Astrocyte of the hippocampus (primary cell): ENCODE measurements at places on chromosomes 3 and 15.

- no peak for DNase-seq
Measured at GRCh38 chr3:35635407-35635806, 3.9 kb upstream of the ARPP21 start.

DNA sequence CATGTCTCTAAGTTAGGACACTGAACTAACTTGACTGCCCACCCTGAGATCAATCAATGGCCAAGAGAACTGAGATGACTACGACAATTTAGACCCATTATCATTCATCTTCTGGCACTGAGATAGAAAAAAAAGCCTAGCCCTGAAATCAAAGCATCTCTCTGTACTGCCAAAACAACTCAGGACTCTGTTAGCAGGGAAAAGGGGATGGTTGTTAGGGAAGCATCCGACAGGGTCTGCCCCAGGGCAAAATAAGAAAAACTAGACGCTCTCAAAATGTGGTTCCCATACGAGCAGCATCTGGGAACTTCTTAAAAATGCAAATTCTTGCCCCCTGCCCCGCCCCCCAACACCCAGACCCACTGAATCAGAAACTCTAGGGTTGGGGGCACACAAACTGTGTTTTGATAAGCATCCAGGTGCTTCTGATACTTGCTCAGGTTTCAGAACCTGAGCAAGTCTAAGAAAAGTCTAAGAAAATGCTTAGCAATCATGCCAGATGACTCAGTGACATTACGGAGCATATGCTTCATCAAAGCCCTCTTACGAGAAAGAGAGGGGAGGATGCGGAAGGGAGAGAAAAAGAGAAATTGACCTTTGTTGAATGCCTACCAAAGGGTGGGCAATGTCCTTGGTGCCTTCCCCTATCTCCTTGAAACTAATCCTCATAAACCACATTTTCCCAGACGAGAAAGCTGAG lies 172.8 kb upstream of the HES1 start:
- DNase-seq = peak; percentile 62

DNA sequence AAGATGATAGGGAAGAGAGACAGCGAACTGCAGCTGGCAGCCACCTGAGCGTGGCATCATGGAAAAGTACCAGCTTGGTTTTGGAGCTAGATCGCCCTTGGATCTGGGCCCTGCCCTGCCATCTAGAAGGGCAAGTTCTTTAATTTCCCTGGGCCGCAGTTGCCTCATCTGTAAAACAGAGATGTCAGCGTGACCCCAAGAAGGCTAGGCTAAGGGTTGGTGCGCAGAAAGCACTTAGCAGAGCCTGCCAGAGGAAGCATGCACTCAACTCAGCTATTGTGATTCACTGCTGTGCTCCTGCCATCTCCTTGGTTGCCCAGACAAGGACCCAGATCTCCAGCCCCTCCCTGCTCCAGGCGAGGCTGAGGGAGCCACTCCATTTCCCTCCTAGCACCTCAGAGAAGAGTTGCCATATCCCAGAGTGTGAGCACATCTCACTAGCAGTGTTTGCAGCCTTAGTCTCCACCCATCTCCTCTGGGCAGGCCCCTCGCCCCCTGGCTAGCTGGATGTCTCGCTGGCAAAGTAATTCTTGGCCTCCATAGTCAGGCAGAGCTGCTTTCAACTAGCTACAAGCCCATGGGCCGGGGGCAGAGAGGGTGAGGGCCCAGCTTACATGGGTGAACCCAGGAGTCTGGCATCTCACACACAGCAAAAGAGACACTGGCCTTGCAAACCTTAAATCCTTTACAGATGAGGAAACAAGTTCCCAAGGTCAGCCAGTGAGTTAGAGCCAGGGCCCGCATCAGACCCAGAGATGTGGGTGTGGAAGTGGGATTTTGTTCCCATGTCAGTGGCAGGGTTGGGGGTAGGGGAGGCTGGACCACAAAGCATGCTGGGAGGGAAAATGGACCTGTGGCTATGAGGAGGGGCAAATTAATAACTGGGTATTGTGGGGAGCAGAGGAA lies 280.7 kb upstream of the TLE3 start:
- no peak for DNase-seq

- DNase-seq = no peak
Measured at GRCh38 chr3:125433611-125434041, 58.5 kb upstream of the ZNF148 start.

GRCh38 chr3:126412841-126413692 lies 18.4 kb downstream of the CFAP100 start:
- DNase-seq = no peak

DNA sequence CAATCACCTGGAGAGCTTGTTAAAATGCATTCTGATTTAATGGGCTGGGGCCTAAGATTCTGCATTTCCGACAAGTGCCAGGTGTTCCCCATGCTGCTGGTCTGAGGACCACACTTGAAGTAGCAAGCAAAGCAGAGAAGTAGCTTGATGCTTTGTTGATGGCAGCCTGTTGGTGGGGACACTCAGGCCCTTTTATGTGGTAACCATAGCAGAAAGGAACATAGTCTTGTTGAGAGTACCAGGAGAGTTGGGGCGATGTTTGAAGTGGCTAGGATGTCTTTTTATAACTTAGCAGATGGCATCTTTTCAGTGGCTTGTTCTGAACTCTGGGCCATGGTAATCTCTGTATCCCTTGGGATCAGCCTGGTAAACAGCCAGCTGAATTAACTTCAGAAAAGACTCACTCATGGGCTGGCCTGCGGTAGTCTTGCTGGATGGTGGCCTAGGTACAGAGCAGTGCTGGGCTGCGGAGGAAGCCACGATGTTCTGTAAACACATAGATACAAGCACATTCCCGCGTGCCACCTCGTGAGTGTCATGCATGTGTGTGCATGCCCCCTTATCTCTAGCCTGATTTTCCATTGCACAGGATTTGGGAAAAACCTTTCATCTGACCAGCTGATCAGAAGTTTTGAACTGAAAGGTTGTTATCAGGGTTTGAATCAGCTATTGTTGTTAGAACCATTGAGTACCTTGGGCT lies 292.4 kb upstream of the LRRFIP2 start:
- no peak for DNase-seq

GRCh38 chr3:139940622-139941021 lies 5.6 kb downstream of the CLSTN2 start:
- no peak for DNase-seq

- DNase-seq = no peak
Measured at GRCh38 chr15:69847625-69848024, 250.1 kb downstream of the TLE3 start.

DNA sequence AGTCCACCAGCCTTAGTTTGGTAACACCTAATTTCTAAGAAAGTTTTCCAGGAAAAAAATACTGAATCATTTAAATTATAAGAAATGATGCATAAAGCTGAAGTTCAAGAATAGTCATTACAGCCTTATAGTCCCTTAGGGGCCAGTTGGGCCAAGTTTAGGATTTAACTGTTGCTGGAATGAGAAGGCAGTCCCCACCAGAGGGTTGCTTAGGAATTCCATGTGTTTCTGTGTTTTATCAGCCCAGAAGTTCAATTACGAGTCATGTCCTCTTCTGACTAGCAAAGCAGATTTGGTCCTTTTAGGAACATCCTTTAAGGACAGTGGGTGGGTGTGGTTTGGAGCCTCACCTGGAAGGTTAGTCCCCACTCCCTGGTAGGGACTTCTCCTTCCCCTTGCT lies 57.0 kb upstream of the NR2E3 start:
- no peak for DNase-seq

GRCh38 chr15:69797051-69797595 lies 300.6 kb downstream of the TLE3 start:
- no peak for DNase-seq

GRCh38 chr15:73225358-73226015 lies 143.3 kb downstream of the HCN4 start:
- no peak for DNase-seq

DNA sequence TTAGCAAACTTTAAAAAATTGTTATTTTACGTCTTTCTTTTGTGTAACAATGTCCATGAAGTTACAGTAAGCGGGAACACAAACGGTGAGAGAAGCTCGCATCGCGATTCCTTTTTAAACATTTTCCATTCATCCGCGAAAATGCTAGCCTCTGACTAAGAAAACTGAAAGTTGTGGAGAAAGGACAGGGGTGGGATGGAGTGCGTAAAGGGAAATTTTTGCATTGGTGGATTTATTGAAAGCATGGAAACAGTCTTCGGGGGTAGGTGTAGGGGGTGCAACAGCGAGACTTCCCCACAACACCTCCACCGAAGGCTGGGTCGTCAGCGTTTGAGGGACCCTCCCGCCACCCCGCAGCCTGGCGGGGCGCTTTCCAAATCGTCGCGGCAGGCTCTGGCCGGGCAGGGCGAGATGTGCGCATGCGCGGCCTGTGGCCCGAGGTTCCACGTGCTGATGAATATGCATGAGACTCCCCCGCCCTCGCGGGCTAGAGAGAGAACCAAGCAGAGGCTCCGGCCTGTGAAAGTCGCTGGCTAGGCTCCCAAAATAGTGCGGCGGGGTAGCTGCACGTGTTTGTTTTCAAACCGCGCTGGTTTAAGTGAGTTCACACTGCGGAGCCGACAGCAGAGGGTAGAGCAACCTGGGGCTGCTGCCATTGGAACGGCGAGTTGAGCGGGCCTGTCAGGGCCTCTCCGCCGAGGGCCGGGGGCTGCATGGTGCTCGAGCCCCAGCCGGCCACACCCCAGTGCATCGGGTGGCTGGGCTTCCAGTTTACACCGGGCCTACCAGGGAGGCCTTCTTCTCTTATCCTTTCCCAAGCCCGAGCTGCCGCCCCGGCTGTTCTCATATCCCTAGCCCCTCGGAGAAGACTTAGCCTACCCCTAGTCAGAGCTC lies 9.9 kb downstream of the ZIC1 start:
- peak; percentile 91 for DNase-seq

GRCh38 chr3:176950743-176951142 lies 246.5 kb downstream of the TBL1XR1 start:
- DNase-seq = peak; percentile 83

DNA sequence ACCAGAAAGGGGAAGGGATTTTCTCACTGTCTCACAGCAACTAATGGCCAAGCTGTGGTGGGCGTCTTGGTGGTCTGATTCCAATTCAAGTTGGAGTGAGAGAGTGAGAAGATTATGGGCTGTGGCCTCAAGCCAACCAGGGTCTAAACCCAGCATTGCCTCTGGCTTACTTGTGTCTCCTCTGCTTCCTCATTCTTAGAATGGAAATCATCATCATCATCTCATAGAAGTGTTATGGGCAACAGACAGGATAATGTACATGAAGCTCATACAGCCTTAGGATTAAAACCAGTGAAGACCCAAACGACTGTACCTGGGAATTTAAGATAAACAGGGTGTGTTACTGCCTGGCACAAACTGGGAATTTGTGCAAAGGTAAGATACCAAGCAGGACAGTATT lies 29.1 kb upstream of the IREB2 start:
- DNase-seq = no peak

GRCh38 chr3:42254566-42254965 lies 11.4 kb downstream of the CCK start:
- no peak for DNase-seq
